ENCODE measurements at places on chromosomes 3 and 15.

- DNase-seq, result no peak
Measured at GRCh38 chr3:173253471-173253870, 112.4 kb upstream of the SPATA16 start.

DNA sequence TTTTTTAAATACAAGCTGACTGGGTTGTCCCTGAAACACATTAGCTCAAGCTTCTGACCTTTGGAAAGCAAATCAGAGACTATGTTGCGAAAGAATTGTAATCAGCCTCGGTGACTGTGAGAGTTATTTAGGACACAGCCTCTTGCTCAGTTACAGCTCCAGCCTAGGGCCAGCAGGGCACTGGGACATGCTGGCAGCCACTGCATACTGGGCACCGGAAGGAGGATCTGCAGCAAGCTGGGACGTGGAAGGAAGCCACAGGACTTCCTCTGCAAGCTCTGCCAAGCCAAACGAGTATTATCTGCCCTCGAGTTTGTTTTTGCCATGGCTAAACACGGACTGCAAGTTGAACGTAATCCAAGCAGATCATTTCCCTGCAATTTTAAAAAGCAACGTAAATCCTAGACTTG, 24.4 kb upstream of the COPG1 start:
- DNase-seq, result peak; percentile 90

- no peak for DNase-seq
Measured at GRCh38 chr3:70112751-70113150, 113.2 kb downstream of the SAMMSON start.

DNA sequence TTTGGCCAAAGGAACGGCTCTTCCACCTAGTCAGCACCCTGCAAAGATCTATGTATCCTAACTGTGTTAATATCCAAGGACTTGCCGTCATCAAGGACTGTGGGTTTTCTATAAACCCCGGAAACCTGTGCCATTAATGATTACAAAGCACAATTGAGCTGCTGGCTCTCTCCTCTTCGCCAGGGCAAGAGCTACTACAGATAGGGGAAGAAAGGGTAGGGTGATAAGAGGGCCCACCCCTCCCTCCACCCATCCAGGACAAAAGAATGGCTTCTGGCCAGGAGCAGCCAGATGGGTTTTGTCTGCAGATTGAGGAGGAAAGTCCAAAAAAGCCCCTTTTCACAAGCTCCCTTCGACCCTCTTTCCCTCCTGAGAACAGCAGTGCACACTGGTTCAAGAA, 9.9 kb downstream of the RFT1 start:
- DNase-seq, result no peak

GRCh38 chr3:169028716-169029115, 634.8 kb downstream of the MECOM start:
- DNase-seq, result no peak

GRCh38 chr3:39839484-39839883, 30.1 kb downstream of the MYRIP start:
- no peak for DNase-seq

- DNase-seq, result no peak
Measured at GRCh38 chr3:122921791-122922651, 105.5 kb downstream of the SEMA5B start.

DNA sequence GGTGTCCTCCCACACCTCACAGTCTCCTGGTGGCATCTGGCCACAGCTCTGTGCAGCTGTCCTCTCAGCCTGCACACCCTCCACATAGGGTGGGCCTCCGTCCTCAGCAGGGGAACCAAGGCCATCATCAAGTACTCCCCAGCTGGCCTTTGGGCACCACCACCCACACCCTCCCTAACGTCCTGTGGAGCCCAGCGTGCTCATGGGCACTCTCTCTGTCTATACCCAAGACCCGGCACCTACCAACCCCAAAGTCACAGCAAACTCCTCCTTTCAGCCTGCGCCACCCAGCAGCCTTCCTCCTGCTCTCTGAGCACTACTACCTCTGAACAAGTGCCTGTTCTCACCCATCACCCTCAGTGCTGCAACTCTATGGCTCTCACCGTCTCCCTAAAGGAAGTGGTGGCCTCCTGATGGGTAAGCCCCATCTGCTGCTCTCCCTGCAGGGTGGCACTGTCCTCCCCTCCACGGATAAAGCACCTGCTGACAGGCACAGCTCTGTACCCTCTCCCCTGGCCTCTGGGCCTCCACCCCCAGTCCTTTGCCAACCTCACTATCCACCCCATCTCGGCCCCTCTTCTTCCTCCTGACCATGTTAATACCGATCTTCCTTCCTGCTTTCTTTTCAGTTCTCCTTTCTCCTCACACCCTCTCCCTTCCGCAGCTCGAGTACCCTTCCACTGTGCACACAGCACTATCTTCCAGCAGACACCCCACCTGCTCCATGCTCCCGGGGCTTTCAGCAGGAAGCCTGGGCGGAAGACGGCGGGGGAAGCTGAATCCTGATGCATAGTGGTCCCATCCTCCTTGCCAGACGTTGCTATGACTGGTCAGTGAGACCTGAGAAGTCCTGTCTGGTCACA, 31.5 kb downstream of the SLC41A3 start:
- DNase-seq, result no peak

DNA sequence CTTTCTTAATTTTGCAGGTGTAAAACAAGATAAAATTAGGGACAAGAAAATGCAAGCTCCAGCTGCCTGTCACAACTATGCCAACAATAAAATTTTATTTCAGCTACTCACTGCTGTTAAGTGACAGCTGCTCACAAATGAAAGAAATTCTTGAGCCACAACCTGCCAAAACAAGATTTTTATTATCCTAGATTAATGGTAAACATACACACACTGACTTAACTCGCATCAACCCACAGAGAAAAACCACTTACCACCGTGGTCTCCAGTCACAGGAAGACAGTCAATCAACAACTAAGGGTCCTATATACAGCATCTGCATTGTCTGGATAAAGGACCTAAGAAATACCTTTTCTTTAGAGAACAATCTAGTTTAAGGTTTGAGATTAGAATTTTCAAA, 31.3 kb downstream of the EFL1 start:
- no peak for DNase-seq

DNA sequence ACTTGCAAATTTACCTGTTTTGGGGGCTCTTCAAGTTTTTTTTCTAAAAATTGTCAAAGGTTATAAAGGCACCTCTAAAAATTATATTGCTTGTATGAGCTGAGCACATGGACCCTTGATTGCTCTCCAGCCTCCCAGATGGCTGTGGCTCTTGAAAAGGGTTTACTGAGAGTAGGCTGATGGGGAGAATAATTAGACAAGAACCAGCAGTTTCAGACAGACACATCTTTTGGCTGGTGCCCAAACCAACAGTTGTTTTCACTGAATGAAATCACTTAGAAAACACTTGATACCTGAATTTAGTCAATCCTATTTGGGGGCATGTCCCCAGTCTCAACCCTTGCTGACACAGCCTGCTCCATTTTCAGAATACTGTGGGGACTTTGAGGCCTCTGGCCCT, 217.6 kb downstream of the KBTBD8 start:
- DNase-seq, result no peak

- no peak for DNase-seq
Measured at GRCh38 chr3:171522651-171523050, 62.4 kb upstream of the TNIK start.

GRCh38 chr3:188298585-188298984, 144.6 kb downstream of the LPP start:
- no peak for DNase-seq

GRCh38 chr3:48202632-48203031, 14.4 kb upstream of the CDC25A start:
- DNase-seq, result no peak

GRCh38 chr15:43218908-43219706, 1.7 kb downstream of the EPB42 start:
- no peak for DNase-seq

- no peak for DNase-seq
Measured at GRCh38 chr15:68241088-68241935, 11.8 kb upstream of the CLN6 start.

GRCh38 chr3:30231277-30232141, 374.9 kb upstream of the TGFBR2 start:
- DNase-seq, result no peak

DNA sequence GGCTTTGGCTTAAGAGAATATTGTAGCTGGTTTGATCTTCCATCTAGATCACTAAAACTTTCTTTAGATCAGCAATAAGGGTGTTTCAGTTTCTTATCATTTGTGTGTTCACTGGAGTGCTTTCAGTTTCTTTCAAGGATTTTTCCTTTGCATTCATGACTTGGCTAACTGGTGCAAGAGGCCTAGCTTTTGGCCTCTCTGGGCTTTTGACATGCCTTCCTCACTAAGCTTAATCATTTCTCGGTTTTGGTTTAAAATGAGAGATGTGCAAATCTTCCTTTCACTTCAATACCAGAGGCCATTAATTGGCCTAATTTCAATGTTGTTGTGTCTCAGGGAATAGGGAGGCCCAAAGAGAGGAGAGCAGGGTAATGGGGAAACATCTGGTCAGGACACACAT, 30.3 kb upstream of the CCNB2 start:
- no peak for DNase-seq

DNA sequence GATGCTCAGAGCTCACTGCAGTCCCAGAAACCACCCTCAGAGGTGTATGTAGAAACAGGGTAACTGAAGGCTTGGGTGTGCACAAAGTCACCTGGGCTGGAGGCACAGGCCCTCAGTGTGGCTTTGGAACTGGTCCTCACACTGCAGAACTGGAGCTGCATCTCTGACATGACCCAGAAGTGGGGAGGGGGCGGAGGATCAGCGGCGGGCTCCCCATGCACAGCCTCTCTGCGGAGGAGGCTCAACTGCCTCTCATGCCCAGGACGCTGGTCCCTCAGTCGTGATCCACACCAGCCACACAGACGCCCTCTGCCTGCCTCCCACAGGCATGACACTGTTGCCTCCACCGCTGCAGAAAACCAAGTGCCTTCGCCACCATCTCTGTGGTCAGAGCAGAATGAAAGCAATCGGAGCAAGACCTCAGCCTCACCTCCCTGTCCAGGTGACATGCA, 73.7 kb downstream of the TM2D3 start:
- peak; percentile 69 for DNase-seq

GRCh38 chr15:67976506-67977073, 77.5 kb upstream of the PIAS1 start:
- DNase-seq, result no peak

GRCh38 chr15:40050788-40051470, 11.9 kb upstream of the SRP14 start:
- DNase-seq, result no peak

- no peak for DNase-seq
Measured at GRCh38 chr3:62260655-62261054, 112.7 kb downstream of the FEZF2 start.

GRCh38 chr3:96753124-96753523, 61.3 kb upstream of the EPHA6 start:
- DNase-seq, result no peak

GRCh38 chr15:78909791-78910228, 35.0 kb downstream of the CTSH start:
- no peak for DNase-seq

GRCh38 chr15:74977599-74977998, 17.8 kb upstream of the SCAMP5 start:
- DNase-seq, result no peak

DNA sequence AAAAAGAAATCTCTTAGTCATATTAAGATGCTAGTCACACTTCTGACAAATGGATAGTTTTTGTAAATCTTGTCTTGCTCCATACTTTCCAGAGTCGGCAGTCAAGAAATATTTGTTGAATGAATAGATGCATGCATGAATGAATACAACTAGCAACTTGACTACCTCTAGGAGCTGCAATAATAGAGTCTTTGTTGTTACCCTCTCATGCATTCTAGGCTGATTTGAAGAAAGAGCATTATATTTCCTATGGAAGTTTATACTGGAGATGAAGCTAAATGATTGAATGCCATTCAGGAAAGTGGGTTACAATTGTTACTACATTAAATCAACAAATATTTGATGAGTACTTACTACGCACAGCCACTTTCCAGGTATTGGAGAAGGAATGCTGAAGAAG, 18.1 kb upstream of the TRAT1 start:
- DNase-seq, result no peak

DNA sequence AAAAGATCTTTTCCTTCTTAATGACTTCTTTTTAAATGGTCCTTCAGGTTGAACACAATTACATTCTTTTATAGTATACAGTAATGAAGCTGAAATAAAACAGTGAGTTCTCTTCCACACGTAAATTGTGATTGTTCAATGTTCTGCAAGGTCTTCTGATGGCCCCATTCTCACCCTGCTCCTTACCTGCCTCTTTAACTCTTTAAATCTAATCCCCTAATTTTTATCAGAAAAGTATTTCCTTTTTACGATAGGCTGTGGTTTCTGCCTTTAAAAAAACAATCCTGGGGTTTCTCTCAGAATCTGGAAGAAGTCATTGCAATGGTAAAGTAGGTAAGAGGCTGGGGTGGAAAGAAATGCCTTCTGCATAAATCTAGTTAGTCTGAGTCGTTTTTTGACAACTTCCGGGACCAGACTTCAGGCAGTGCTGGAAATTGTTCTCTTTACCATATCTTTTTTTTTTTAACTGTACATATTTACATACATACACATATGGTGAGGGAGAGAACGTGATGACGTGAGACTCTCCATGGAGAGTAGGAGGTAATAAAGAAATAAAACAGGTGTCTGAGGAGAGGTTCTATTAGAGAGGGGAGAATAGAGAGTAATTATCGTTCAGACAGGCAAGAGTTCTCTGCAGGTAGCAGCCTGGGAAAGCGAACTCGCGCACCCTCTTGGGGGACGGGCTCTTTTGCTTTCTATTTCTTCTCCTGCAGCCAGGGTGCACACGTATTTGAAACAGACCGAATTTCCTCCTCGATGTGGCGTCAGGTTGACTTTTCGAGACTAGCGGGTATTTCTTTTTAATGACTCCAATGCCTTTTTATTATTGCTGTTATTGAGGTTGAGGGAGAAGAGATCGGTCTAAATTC, at the start of gene SIDT1:
Gene SIDT1 (plus strand): TSS at position 730 of the 872 bp plus-strand sequence. CDS start 467 bp downstream, outside the sequence.
- DNase-seq, result peak; percentile 32

DNA sequence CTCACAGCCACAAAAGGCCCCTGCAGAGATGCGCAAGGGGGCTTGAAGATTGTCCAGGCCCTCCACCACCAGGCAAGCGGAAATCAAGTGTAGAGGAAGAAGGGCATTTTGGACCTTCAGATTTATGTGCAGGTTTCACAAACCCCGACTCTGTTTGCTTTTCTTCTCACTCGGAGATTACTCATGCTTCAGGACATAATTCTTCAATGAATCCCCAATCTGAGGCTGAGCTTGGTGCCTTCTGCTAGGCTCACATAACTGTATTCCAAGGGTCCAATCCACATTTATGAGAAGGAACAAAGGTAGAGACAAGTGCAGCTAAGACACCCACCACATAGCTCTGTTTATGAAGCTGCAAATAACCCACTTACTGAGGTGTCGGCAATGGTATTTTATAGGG, 50.6 kb upstream of the NMNAT3 start:
- no peak for DNase-seq

DNA sequence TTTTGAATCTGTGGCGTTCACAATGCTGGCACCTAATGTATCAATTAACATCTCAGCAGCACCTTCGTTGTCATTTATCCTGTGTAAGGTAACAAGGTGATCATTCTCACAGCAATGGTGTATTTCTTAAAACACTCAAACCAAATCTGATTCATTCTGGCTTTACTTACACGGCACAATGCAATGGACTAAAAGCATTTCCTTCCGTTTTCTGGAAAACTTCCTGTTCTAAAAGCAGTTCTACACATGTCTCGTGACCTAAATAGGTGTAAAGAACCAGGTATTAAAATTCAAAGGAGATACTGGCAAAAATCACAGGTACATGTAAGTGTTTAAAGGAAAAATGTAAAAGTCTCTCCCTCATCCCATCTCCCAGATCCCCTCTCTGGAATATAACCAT, 77.8 kb downstream of the BTD start:
- DNase-seq, result no peak

All from left ventricle myocardium superior (tissue), 1 donor.